ENCODE measurements at places on chromosomes 16 and 17.

DNA sequence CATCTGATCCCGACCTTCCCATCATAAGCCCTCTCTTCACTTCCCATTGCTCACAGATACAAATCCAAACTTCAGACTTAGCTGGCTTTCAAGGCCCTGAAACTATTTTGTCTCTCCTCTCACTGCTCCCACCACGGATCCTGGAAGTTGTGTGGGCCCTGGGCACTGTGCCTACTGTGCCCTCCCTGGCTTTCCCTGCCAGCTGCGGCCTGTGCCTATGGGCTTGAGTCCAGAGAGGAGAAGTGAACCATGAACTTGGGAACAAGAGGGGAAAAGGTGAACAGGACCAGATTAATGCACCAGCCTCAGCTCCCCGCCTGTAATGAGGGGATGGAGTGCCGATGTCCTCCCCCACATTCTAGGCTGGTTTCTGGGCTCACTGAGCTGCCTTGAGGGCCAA, 18.9 kb upstream of the KCNJ12 start:
- no peak for DNase-seq

DNA sequence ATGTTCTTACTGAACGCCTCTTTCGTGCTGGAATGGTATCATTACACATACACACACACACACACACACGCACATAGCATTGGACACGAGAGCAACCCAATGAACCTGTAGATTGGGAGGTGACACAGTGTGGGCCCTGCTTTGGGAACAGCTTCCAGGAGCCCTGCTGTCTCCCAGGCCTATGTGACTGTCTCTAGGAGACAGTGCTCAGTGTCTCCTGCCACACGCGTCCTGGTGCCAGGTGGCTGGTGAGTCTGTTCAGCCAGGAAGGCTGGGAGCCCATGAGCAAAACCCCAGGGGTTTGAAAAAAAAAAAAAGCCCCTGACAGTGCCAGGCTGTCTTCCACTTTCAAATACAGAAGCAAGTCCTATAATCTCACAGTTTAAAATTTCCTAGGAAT, 2.4 kb upstream of the SPOP start:
- no peak for DNase-seq

DNA sequence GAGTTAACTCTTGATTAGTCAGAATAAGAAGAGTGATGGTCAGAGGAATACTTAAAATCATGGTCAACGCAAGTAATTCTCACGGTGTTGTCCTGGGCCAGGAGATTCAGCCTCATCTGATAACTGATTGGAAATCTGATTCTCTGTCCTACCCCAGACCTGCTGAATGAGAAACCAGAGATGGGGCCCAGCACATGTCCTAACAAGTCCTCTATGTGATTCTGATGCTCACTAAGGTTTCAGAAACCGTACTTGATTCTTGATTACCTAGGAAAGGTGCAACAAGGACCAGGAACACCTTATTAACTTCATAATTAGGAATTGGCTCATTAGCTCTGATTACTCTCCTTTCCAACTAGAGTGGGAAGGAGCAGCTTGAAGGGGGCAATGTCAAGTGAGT, 44.5 kb downstream of the ANKFY1 start:
- no peak for DNase-seq

- DNase-seq: no peak
Measured at GRCh38 chr16:29678691-29679267, at the start of gene QPRT. TSS of gene QPRT (plus strand) at chr16:29679180. CDS start at chr16:29679198, 18 bp downstream.

DNA sequence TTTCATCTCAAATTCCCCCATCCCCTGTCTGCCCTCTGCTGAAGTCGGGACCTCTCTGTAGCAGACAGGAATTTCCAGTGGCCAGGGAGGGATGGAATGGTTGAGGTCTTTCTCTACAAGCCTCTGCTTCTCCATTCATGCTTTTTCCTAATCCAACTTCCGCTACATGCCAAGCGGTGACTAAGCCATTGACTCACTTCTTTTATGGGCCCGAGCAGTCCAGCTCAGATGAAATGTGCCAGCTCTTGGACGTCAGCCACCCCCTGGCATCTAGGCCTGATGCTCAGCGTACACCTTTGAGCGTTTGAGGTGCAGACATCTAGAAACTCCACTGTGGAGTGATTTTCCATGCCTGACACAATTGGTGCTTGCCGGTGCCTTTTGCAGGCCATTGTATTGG, 40.7 kb upstream of the GPR139 start:
- no peak for DNase-seq

DNA sequence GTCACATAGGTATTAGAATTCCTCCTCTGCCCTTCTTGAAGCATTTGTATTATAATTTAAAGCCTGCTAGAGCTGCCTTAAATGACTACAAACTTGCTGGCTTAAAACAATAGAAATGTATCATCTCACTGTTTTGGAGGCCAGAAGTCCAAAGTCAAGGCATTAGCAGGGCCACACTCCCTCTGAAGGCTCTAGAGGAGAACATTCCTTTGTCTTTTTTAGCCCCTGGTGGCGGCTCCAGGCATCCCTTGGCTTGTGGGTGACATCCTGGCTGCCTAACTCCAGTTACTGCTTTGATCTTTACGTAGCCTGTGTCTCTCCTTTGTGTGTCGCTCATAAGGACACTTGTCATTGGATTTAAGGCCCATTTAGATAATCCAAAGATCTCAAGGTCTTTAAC, 186.6 kb upstream of the SALL1 start:
- no peak for DNase-seq

- DNase-seq: no peak
Measured at GRCh38 chr17:68599552-68600066, 1.6 kb downstream of the FAM20A start.

GRCh38 chr17:65324611-65325342, 187.6 kb downstream of the RGS9 start:
- DNase-seq: no peak

- DNase-seq: peak; percentile 72
Measured at GRCh38 chr17:62627904-62628633, 599 bp downstream of the MRC2 start.

GRCh38 chr17:44167181-44167861, 3.2 kb upstream of the ASB16 start:
- DNase-seq: no peak

- DNase-seq: no peak
Measured at GRCh38 chr16:24990803-24991202, 24.4 kb downstream of the ARHGAP17 start.

GRCh38 chr16:1863681-1864460, 8.1 kb downstream of the MEIOB start:
- no peak for DNase-seq

DNA sequence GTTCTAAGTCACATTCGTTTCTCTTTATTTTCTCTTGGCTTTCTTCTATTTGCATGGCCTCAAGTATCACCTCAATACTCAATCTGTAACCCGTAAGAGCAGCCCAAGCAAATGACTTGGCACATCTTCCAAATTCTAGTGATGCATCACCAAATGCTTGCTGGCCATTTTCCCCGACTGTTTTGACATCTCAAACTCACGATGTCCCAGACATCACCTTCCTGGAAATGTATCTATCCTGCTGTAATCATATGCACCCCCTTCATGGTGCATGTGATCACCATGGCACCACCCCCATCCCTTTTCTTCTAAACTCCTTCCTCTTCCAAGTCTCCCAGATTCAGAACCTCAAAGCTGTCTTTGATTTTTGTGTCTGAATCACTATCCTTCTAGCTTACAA, 24.0 kb upstream of the ABCA5 start:
- DNase-seq: no peak

DNA sequence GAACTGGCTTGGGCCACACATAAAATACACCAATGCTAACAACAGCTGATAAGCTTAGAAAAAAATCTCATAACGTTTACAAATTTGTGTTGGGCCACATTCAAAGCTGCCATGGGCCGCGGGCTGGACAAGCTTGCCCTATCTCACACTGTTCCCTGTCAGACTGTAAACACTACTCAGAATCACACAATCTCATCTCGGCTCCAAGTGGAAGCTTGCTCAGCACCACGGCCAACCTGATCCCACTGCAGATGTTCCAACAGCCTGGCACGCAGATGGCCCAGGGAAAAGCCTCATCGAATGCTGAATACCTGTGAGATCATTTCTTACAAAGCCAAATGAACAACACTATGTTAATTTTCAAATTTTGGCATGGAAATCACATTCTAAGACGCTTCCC, 125.8 kb downstream of the ANKRD11 start:
- no peak for DNase-seq

DNA sequence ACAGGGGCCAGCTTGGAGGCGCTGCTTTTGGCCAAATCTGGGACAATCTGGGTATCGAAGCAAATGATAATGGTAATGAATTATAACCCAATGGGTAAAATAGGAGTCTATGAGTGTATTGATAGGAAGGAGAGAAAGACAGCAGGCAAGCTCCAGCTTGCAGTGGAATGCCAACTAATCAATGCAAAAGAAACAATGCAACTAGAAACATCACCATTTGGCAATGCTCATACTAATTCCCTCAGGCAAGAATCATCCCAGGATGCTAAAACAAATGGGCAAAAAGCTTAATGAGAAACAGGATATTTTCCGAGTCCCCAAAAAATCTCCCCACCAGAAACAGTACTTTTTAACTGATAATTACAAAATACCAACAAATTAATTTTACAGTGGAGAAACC, 64.7 kb downstream of the ADCY9 start:
- no peak for DNase-seq
